Stimulated activated CD8-positive, alpha-beta memory T cell treated with anti-CD3 and anti-CD28 coated beads, Interleukin-7, amount 100 ng/mL, for 1 hour (primary cell): ENCODE measurements at places on chromosomes 12 and 14.

DNA sequence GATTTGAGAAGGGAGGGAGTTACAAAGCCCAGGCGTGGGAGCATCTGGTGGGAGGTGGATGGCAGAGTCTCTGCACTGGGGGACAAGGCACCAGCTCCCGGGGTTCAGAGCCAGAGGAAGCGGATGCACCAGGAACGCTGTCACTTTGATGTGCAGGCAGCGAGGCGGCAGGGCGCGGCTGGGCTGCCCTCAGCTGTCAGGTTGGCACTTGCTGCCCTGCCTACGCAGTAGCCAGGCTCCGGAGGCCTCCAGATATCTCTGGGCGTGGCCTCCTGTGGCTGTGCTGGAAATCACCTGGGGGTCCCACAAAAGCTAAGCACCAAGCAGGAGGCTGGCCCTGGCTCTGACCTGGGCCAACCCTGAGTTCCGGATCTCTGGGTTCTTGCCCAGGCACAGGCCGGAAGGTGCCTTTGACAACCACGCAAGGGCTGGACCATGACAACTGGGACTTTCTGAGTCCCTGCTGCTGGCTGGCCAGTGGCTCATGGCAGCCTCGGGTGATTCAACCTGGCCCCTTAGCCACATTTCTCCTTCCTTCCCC lies 62.1 kb upstream of the MAP1LC3B2 start:
- no peak for DNase-seq

DNA sequence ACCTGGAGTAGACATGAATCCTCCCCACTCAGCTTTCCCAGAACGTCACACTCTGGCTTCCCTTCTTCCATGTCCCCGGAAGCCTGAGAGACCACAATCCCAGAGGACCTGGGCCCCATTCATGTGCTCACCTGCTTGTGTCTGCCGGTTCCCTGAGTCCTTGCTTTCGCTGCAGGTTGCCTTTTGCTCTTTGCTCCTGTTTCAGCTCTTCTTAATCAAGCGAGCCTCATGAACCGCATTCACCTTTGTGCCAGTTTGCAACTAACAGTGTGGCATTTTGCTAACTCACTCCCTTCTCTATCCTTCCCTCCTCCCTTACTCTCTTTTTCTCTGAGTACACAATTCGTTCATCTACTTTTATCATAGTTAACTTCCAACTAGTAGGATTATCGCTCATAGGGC lies 23.1 kb downstream of the ENTPD5 start:
- DNase-seq = no peak

GRCh38 chr12:89234324-89235114 lies 117.8 kb downstream of the DUSP6 start:
- no peak for DNase-seq

GRCh38 chr12:30450872-30451271 lies 244.8 kb downstream of the IPO8 start:
- no peak for DNase-seq

DNA sequence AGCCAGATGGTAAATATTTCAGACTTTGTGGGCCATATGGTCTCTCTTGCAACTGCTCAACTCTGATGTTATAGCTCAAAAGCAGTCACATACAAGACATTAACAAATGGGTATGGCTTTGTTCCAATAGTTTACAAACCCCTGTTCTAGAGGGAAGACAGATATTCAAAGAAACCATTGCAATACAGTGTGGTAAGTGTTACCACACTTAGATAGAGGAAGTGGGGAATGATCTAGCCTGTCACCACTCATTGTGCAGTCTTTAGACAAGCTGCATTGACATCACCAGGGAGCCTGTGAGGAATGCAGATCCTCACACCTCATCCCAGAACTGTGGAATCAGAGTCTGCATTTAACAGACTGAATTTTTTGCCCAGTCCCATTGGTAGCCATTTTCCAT lies 80.0 kb upstream of the RGS6 start:
- no peak for DNase-seq

GRCh38 chr12:63056649-63057048 lies 94.4 kb downstream of the AVPR1A start:
- no peak for DNase-seq

GRCh38 chr14:68951035-68951797 lies 27.9 kb downstream of the ACTN1 start:
- DNase-seq = no peak

- DNase-seq = no peak
Observed at GRCh38 chr14:35985474-35986218, 159.5 kb downstream of the BRMS1L start.

DNA sequence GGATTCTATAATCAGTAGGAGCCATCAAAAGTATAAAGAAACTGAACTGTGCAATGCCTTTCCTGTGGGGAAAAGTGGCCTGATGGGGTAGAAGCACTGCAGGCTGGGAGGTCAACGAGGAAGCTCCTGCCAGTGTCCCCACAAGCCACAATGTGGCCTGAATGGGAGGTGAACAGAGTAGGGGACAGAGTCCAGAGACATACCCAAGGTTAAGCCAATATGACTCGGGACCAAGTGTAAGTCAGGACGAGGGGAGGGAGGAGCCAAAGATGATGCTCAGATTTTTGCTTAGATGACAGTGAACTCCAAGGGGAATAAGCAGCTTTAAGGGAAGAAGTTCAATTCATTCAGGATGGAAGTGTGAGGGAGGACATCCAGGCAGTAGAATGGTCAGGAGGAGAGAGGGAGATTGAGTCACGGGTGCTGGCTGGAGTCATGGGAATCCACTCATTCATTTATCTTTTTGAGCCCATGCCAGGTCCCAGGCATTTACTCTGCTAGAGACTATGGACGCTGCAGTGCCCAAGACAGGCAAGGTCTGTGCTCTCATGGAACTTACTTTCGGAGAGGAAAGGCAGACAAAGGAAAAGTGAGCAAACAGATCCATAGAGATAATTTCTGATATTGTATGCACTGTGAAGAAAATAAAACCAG lies 29.1 kb downstream of the DPF3 start:
- DNase-seq = no peak

DNA sequence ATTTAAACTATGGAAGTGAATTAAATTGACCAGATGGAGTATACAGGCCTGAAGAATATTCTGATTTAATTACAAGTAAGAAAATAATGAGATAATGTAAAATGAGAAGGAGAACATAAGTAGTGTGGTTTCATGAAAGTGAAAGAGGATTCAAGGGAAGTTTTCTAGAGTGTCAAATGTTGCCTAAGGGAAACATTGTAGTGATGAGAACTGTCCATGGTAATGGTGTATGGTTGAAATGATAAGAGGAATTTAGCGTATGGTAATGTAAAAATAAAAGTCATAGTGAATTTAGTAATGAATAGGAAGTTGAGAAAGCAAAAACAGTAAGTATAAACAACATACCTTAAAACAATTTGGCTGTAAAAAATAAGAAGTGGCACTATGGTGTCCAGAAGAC lies 1954.6 kb upstream of the FLRT2 start:
- no peak for DNase-seq

DNA sequence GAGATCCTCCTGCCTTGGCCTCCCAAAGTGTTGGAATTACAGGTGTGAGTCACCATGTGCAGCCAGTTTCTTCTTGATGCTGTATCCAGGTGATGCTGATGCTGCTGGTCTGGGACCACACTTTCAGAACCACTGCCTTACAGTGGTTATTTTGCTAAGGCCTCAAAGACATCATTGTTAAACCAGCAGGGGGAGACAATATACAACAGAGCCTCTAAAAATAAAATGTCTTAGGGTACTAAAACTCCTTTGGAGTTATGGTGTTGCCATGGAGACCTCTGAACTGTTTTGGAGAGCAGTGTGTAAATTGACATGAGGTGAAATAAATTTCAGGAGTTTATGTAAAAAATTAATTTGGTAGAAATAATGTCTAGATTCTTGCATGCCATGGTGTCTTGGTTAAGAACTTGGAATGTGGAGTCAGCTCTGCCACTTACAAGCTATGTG lies 1.1 kb upstream of the ARG2 start:
- no peak for DNase-seq

DNA sequence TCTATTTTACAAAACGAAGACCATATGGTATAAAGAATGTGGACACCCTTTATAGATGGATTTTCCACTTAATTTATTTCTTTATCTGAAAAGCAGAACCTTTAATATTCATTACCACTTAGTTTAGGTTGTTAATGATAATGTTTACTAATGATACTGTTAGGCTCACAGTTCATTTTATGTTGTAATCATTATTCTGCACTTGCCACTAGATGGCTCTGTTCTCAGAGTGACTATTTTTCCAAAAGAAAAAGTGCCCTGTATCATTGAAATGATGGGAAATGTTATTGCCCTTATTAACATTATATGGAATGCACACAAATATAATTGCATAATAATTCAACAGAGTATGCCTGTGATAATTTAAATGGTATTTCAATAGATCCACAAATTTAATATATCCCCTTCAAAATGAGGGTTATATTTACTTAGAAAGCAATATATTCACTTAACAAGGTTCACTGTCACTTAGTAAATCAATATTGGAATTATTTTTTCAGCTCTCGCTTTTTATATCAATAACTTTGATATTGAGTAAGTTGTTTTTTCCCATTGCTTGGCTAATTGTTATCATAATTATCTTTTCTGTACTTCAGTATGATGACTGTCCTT lies 95.7 kb downstream of the PDE3A start:
- no peak for DNase-seq

GRCh38 chr14:51168215-51168613 lies 71.8 kb upstream of the TMX1 start:
- DNase-seq = no peak

- no peak for DNase-seq
Observed at GRCh38 chr12:104669089-104669721, 212.5 kb downstream of the CHST11 start.

DNA sequence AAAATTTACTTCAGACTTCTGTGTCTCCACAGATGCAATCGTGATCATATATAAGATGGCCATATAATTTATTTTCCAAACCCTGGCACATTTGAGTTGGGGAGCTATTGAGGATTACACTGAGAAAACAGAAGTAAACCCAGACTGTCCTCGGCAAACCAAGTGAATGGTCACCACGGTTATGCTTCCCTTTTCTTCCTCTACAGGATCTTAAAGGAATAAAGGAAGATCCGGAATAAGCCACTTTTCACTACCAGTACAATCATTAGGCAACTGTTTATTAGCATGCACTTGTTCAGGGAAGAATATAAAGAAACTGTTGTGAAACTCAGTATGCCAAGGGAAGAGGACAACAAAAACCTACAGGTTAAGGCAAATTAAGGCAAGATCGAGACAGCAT lies 27.6 kb downstream of the SBNO1 start:
- no peak for DNase-seq

DNA sequence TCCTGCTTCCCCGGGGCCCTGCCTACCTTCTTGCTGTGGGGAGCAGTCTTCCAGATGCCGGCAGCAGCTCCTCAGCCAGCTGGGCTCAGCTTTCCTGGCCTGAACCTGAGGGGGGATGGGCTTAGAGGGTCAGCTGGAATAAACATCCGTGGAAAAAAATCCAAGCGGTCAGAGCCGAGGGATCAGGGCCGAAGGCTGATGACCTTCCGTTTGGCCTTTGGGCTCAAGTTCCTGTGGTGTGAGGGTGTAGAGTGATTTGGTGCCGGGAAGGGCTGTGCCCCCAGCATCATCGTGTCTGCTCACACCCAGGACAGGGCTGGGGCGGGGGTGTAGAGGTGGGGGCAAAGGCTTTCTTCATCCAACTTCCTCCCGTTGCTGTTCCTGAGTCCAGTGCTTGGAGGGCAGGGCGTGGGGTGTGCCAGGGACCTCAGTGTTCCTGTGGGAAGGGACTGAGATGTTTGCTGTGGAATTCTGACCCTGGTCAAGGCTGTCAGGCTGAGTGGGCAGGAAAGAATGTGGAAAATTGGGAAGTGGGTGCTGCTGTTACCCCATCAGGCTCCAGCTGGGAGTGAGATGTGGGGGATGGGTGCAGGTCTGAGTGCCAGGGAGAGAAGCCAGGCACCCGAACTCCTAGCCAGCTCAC lies 2.6 kb downstream of the SMIM41 start:
- DNase-seq = no peak
